ENCODE measurements at places on chromosomes 4 and X.

GRCh38 chr4:40845154-40845835, 95.5 kb downstream of the NSUN7 start:
- DNase-seq = no peak

- DNase-seq = no peak
Measured at GRCh38 chr4:112150920-112151319, 5.7 kb downstream of the FAM241A start.

GRCh38 chr4:47194036-47194737, 162.8 kb downstream of the GABRB1 start:
- DNase-seq = no peak

GRCh38 chrX:135497736-135498135, 22.7 kb upstream of the INTS6L start:
- no peak for DNase-seq

GRCh38 chr4:109722357-109722756, 7.5 kb downstream of the PLA2G12A start:
- no peak for DNase-seq

DNA sequence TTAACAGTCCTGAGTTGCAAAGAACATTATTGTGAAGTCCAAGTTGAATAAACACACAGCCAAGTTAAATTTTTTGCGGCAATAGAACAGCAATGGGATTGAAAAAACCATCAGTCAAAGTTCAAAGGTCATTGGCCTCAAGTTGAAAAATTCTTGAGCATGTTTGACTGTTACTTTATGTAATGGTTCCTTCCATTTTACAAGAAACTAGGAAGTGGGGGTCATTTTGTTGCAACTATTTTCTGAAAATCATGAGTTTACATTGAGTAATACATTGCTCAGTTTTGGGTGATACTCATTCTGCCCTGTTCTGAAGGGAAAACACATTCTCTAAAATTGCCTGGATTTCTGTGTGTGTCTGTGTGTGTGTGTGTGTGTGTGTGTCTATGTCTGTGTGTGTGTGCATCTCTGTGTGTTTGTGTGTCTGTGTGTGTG, 5.2 kb upstream of the IRF2 start:
- DNase-seq = no peak

- DNase-seq = no peak
Measured at GRCh38 chrX:73525928-73526690, 36.9 kb upstream of the CHIC1 start.

- DNase-seq = no peak
Measured at GRCh38 chr4:13706120-13706519, 78.6 kb upstream of the BOD1L1 start.

- DNase-seq = no peak
Measured at GRCh38 chr4:5705647-5706320, 2.6 kb downstream of the EVC2 start.

DNA sequence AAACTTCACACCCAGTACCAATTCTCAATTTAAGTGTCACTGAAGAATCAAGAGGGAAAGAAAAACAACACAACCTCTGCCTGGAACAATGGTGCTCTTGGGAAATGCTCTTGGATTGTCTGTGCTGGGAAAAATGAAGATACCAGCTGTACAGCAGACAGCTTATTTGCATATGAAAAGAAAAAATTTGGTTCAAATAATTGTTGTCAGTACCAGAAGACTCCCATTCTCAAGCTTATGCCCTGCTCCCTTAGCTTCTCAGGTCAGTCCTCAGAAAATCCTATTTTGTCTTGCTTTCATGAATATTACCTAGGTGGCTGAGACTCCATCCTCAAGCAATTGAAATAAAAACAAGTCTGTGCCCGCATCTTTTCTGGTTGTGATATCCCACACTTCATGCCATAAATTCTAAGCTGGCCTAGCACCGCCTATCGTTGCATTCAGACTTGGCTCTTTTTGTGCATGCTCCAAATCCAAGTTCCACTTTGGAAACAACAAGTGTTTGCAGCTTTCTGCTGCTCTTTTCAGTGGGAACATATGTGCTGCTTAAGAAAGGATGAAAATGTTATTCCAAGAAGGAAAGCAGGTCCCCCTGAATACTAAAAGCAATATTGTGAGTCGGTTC, 431.6 kb downstream of the INPP4B start:
- peak; percentile 6 for DNase-seq

DNA sequence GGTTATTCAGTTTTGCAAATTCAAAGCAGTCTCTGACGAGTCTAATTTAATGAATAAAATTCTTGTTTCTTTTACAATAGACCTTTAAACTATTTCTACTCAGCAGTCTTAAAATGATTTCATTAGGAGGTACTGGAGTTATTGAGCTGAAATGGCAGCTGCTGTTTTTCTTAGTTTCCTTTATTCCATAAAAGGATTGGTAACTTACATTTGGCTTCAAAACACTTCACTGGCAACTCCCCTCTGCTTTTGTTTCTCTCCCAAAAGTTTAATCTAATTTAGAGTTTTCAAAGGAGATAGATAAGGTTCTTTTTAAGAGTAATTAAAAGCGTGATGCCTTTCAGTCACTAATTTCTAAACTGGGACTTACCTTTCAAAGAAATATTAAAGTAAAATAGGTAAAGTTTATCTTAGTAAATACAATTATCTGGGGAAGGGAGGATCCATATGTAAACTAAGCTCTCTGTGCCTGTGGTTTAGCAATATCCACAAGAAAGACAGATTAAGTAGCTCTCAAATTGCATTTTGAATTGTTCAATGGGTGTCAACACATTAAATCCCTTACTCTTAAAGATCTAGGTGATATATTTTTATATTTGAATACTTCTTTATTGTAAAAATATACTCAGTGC, 17.1 kb upstream of the PCDH10 start:
- DNase-seq = no peak

- no peak for DNase-seq
Measured at GRCh38 chr4:52655506-52655905, 3.6 kb downstream of the USP46 start.

GRCh38 chr4:4269331-4269731, 20.6 kb downstream of the LYAR start:
- no peak for DNase-seq

GRCh38 chrX:127943571-127943970, 108.6 kb downstream of the ACTRT1 start:
- DNase-seq = no peak

DNA sequence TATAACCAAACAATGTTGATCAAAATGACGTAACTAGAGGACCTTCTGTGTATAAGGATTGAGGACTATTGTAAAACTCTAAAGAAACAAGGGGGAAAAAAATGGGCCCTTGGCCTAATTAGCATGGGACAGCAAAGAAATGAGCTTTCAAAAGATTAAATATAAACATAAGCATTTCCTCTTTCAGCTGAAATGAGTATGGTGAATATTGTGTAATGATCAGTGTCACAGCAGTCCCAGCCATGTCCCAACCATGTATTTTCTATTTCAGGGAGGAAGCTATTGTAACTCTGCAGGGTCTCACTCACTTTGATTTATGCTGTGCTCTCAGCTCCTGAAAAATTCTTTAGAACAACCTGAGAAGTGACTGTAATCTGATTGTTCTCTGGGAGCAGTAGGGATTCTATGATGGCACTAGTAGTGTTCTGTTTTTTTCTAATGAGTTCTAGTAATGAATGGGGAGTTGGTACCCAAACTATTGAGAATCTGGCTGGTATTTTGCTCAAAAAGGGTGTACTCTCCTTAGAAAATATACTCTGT, 25.8 kb downstream of the ANXA10 start:
- no peak for DNase-seq

Data from NCI-H510A treated with DMSO at 0.1 percent for 48 hours (cell line).